Stimulated activated naive B cell treated with anti-CD40 and anti-IgM and Interleukin-4, amounts not matched to agents 10 μg/mL and 1 μg/mL and 100 μg/mL, for 72 hours (primary cell): ENCODE measurements at places on chromosomes 4 and X.

DNA sequence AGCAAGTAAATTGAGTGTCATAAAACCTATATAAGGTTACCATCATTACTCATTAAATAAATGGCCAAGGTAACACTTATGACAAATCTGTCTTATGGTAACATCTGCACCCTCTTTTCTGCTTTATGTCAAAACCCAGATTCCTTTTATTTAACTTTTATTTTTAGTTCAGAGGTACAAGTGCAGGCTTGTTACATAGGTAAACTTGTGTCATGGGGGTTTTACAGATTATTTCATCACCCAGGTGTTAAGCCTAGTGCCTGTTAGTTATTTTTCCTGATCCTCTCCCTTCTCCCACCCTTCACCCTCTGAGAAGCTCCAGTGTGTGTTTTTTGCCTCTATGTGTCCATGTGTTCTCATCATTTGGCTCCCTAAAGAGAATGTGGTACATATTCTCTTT lies 930.7 kb downstream of the CCSER1 start:
- no peak overlapping the region for H3K27ac ChIP-seq
- no peaks in the 10 kb centered on the region for H3K4me1 ChIP-seq
- DNase-seq = no peak
- H3K36me3 ChIP-seq = no peaks in the 10 kb centered on the region

- peak overlapping the region; percentile 96 for H3K4me3 ChIP-seq
- peaks cover 34% of the 10 kb centered on the region for H3K4me1 ChIP-seq
- no peaks in the 10 kb centered on the region for H3K27me3 ChIP-seq
- peak; percentile 6 for DNase-seq
- peaks cover 30% of the 10 kb centered on the region for H3K36me3 ChIP-seq
- peak overlapping the region; percentile 98 for H3K27ac ChIP-seq
These were observed 1.3 kb downstream of the ANTXR2 start for GRCh38 chr4:80071604-80072227.

- no peaks in the 10 kb centered on the region for H3K36me3 ChIP-seq
- H3K27me3 ChIP-seq = no peaks in the 10 kb centered on the region
- no peak for DNase-seq
- H3K4me3 ChIP-seq = no peak overlapping the region
- no peaks in the 10 kb centered on the region for H3K4me1 ChIP-seq
- no peak overlapping the region for H3K27ac ChIP-seq
These were observed 85.2 kb upstream of the DCLK2 start for GRCh38 chr4:149993030-149993429.

DNA sequence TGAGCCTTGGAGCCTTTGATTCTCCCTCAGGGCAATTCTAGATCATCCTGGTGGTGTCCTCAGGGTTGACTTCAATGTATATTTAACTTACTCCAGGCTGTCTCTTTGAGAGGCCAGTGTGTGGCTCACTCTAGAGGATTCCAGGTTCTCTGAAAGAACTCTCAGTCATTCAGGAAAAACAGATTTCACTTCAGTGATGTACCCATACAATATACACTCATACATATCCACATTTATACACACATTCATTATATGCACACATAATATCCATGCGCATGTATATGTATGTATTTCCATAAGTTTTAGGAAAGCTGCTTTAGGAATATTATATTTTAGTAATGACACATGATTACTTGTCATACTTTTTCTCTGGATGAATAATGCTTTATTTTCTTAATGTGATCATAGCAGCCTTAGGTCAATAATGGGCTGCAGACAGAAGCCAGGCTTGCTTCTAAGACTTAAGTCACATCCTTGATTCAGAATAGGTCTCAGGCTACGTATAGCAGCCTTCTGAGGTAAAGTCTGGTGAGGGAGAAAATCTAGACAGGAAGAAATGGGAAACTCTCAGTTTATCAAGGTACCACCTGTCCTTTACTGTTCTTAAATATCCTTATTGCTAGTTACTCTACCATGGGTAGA lies 397.0 kb downstream of the GPAT3 start:
- H3K27ac ChIP-seq = no peak overlapping the region
- H3K27me3 ChIP-seq = no peaks in the 10 kb centered on the region
- H3K4me3 ChIP-seq = no peak overlapping the region
- no peaks in the 10 kb centered on the region for H3K36me3 ChIP-seq

DNA sequence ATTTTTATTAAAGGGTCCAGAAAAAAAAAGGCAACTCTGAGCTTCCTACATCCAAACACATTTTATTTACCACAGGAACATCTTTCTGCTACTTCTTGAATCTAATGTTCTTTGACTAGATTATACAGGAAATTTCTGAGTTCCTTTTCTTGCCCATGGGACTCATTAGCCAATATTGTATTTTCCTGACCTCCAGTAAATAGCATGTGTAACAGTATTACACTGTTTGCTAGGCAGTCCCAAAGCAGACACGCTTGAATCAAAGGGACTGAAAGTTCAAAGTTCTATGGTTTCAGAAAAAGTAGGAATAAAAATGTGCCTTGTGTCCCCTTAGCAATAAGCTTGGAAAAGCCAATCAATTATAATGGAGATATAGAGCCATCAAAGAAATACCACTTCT lies 57.4 kb downstream of the MOSPD2 start:
- H3K4me3 ChIP-seq = no peak overlapping the region
- H3K4me1 ChIP-seq = no peaks in the 10 kb centered on the region
- no peaks in the 10 kb centered on the region for H3K36me3 ChIP-seq
- H3K27ac ChIP-seq = no peak overlapping the region
- no peak for DNase-seq

- H3K36me3 ChIP-seq = peaks cover 14% of the 10 kb centered on the region
- H3K4me3 ChIP-seq = no peak overlapping the region
- peaks cover under 1% of the 10 kb centered on the region for H3K4me1 ChIP-seq
- no peak overlapping the region for H3K27ac ChIP-seq
- no peak for DNase-seq
- no peaks in the 10 kb centered on the region for H3K27me3 ChIP-seq
These were observed 10.5 kb downstream of the HERC5 start for GRCh38 chr4:88467392-88467791.

GRCh38 chrX:86806786-86807185 lies 658.5 kb downstream of the DACH2 start:
- no peaks in the 10 kb centered on the region for H3K27me3 ChIP-seq
- H3K27ac ChIP-seq = no peak overlapping the region
- no peaks in the 10 kb centered on the region for H3K4me1 ChIP-seq
- no peak for DNase-seq
- no peak overlapping the region for H3K4me3 ChIP-seq
- H3K36me3 ChIP-seq = no peaks in the 10 kb centered on the region

DNA sequence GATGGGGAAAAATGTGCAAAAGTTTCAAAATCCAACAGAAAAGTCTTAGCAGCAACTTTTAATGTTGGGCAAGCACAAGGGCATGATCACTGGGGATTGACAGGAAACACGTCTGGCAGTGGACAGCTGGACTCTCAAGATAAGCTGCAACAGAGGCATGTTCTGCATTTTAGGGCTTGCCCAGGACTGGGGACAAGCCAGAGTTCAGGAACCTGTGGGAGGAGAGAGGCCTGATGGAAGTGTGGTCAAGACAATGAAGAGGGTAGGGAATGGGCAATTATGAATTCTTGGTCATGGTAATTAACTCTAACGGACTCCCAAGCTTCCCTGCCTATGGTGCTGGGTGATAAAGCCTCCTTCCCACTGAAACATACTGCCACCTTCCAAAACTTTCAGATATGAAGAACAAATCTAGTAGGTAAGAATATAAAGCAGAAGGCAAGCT lies 48.4 kb downstream of the ANXA3 start:
- H3K4me3 ChIP-seq = no peak overlapping the region
- no peak for DNase-seq
- no peak overlapping the region for H3K27ac ChIP-seq
- peaks cover 2% of the 10 kb centered on the region for H3K4me1 ChIP-seq
- no peaks in the 10 kb centered on the region for H3K27me3 ChIP-seq
- no peaks in the 10 kb centered on the region for H3K36me3 ChIP-seq

DNA sequence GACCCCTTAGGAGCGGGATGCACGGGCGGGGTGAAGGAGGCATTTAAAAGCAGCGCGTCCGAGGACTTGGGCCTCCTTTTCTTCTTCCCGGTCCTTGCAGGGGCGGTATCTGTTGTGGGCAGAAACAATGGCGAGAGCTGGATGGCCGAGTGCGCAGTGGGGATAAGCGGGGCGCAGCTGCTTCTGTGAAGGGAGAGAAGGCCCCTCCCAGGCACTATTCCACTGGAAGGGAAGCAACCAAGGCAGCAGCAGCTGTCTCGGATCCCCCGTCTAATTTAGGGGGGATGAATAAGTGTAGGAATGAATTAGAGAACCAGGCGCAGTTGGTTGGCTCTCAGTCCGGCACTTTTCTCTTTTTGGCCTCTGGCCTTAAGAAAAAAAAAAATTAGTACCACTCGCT lies 995 bp downstream of the SMARCA5 start:
- no peak for DNase-seq
- peaks cover 27% of the 10 kb centered on the region for H3K36me3 ChIP-seq
- no peaks in the 10 kb centered on the region for H3K27me3 ChIP-seq
- H3K4me1 ChIP-seq = peaks cover 39% of the 10 kb centered on the region
- H3K4me3 ChIP-seq = peak overlapping the region; percentile 98

DNA sequence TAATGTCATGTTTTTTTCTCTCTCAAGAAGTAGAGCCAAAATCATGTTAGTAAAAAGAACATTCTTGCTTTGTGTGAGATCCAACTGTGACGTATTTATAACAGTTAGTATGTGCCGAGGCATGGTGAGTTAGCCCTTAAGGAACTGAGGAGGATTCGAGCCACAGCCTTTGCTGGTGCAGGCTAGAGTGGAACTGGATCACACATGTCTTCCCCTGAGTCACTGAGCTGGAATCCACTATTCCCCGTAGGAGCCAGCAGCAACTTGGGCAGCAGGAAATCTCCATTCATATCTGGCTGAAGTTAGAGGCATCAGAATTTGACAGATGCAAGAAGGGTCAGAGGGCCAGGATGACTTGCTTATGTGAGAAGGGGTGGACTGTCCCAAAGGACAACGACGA lies 144.6 kb upstream of the KIT start:
- H3K4me1 ChIP-seq = no peaks in the 10 kb centered on the region
- no peak for DNase-seq
- no peaks in the 10 kb centered on the region for H3K27me3 ChIP-seq
- no peaks in the 10 kb centered on the region for H3K36me3 ChIP-seq

DNA sequence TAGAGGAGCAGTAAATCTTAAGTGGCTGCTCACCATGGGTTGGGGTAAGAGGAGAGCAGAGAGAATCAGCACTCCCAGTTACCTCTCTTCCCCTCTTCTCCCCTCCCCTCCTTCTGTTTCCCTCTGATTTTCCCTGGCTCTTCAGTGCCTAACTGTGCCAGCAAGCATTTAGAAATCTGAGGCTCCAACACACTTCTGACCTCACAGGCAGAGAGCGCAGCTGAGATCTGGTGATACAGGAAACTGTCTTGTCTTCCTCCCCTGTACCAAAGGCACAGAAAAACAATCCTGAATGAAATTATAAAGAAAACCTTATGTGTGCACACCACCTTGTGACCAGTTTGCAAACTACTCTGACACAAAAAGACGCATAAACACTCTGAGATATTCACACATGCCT lies 82.4 kb upstream of the SMIM10 start:
- no peak overlapping the region for H3K27ac ChIP-seq
- H3K4me3 ChIP-seq = no peak overlapping the region
- peaks cover 9% of the 10 kb centered on the region for H3K4me1 ChIP-seq
- no peaks in the 10 kb centered on the region for H3K27me3 ChIP-seq
- no peak for DNase-seq

DNA sequence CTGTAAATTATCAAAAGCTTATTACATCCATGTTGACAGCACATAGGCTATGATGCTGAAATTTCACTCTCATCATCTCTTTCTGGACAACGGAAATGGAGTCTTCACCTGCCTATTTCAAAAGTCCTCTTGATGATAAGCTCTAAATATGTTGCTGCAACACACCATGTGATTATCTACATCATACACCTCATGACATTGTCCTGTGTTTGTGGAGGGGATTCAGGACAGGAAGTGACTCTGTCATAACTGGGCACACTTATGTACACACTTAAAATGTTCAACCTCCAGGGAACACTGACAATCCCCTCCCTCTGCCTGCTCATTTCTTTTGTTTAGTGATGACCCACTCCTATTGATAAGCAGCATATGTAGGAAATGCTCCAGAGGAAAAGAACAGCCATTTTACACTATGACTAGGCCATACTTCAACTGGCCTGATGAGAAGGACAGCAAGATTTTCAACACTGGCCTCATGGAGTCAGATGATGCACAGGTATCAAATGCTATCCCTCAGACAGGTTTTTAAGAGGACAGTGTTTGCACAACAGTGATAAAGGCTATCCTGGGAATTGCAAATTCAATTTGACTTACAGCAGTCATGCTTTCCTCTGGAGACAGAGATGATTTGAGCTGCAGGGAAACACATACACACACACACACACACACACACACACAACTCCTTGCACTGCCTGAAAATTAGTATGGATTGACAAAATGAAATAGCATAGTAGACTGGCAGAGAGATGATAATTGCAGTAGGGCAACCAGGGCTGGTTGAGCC lies 163.3 kb upstream of the RASGEF1B start:
- no peaks in the 10 kb centered on the region for H3K36me3 ChIP-seq
- peaks cover 48% of the 10 kb centered on the region for H3K4me1 ChIP-seq
- no peak for DNase-seq
- no peak overlapping the region for H3K4me3 ChIP-seq

GRCh38 chrX:20414066-20414465 lies 147.4 kb upstream of the RPS6KA3 start:
- peaks cover 24% of the 10 kb centered on the region for H3K4me1 ChIP-seq
- no peak overlapping the region for H3K4me3 ChIP-seq
- H3K27me3 ChIP-seq = no peaks in the 10 kb centered on the region
- DNase-seq = no peak
- H3K36me3 ChIP-seq = no peaks in the 10 kb centered on the region
